Activated T-helper 1 cell treated with anti-CD3 and anti-CD28 coated beads, Interleukin-2, amount 50 U/mL, for 16 hours (primary cell): ENCODE measurements at places on chromosomes 5 and 9.

- no peak for DNase-seq
Observed at GRCh38 chr5:17190242-17190778, 27.1 kb upstream of the BASP1 start.

GRCh38 chr9:75671354-75671753, 219.1 kb upstream of the PCSK5 start:
- no peak for DNase-seq

- DNase-seq, result no peak
Observed at GRCh38 chr9:113603773-113604172, 140.2 kb downstream of the RGS3 start.

GRCh38 chr9:70405808-70406433, 8.5 kb downstream of the KLF9 start:
- no peak for DNase-seq

- no peak for DNase-seq
Observed at GRCh38 chr5:9046756-9047481, 499.0 kb downstream of the SEMA5A start.

DNA sequence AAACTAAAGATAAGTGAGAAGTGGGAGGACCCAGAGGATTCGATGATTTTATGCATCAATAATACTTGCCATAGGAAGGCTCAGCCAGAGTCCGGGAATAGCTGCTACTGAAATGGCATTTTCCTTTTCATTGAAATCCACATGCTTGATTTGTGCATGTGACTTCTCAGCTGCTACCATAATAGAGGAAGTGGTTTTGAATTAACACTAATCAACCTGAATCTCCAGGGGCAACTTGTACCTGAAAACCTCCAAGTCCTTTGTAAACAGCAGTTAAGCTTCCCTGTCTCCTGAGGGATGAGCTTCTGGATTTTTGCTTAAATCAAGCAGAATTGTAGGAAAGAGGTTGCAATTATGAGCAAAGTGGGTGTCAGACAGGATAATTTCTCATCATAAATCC, 124.9 kb downstream of the PPP2R2B start:
- DNase-seq, result no peak
